ENCODE measurements at places on chromosomes 2 and 18. TPM values are rescaled to one million over a fixed set of nuclear protein-coding genes. Genes with fewer than 3 reads are reported as not detected.

The IL1RN gene
- 0.91 TPM for total RNA-seq

GRCh38 chr2:25692143-25692542, 18.8 kb upstream of the DTNB start:
- no peaks in the 10 kb centered on the region for H3K4me1 ChIP-seq
- no peaks in the 10 kb centered on the region for H3K36me3 ChIP-seq
- no peaks in the 10 kb centered on the region for H3K27me3 ChIP-seq
- no peak overlapping the region for H3K27ac ChIP-seq

- no peaks in the 10 kb centered on the region for H3K4me1 ChIP-seq
- no peak for DNase-seq
- no peaks in the 10 kb centered on the region for H3K36me3 ChIP-seq
- H3K4me3 ChIP-seq = no peak overlapping the region
- no peak overlapping the region for H3K27ac ChIP-seq
- no peaks in the 10 kb centered on the region for H3K27me3 ChIP-seq
These were observed 142.6 kb downstream of the RTP5 start for GRCh38 chr2:242011991-242012764.

- H3K27me3 ChIP-seq = no peaks in the 10 kb centered on the region
- H3K4me1 ChIP-seq = peaks cover 32% of the 10 kb centered on the region
- H3K4me3 ChIP-seq = no peak overlapping the region
- H3K27ac ChIP-seq = peak overlapping the region; percentile 73
These were observed 212.0 kb downstream of the TNS1 start for GRCh38 chr2:217790681-217791392.

Data from gastrocnemius medialis (tissue), 4 donors.